ENCODE measurements at places on chromosomes 1 and 21.

- no peak for DNase-seq
These were observed 58.8 kb downstream of the CAPZB start for GRCh38 chr1:19426294-19427086.

- no peak for DNase-seq
These were observed 14.7 kb downstream of the TMCO1 start for GRCh38 chr1:165753934-165754333.

- DNase-seq = no peak
These were observed 83.9 kb upstream of the KCNE2 start for GRCh38 chr21:34279883-34280282.

DNA sequence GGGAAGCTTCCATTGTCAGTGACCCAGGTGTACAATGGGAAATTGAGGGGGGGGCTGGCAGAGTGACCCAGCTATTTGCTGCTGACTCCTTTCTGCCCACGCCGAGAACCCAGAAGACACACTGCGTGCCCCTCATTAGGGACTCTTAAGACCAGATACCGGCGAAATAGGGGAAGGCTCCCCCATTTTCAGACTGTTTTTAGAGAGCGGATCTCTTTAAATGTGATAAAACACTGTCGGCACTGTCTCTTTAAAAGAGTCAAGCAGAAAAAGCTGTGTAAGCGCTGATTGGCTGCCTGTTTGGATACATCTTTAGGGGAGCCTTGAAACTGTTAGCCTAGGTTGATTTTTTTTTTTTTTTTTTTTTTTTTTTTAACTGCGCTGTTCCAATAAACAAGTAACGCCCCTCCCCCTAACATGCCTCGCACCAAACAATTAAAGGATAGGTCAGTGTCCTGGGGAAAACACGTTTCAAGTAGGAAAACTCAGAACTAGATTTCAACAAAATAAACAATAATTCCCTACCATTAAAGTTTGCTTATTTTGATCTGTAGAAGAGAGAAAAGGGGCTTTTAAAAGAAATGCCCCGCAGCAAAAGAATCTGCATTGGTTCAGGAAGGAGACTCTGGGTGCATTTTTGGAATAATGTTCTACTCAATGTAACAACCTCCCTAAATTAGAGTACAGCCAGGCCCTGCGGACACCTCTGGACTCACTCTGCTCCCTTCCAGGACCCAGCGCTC lies 1.4 kb upstream of the SSBP3 start:
- DNase-seq = no peak

DNA sequence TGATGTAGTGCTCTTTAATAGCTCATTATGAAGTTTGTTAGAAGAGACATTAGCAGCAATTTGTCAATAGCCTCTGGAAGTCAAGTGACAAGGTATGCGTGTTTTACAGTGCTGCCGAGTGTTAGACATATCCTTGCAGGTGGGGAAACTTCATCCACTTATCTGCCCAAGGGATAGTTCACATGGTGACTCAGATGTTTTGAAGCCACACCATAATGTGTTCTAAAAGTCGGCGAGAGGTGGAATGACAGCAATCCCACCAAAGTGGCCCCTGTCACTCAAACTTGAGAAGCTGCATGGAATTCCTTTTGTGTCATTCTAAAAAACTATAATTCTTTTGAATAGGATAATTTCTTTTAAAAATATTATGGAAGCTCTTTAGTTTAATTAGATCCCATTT lies 98.1 kb downstream of the RUNX1 start:
- no peak for DNase-seq

DNA sequence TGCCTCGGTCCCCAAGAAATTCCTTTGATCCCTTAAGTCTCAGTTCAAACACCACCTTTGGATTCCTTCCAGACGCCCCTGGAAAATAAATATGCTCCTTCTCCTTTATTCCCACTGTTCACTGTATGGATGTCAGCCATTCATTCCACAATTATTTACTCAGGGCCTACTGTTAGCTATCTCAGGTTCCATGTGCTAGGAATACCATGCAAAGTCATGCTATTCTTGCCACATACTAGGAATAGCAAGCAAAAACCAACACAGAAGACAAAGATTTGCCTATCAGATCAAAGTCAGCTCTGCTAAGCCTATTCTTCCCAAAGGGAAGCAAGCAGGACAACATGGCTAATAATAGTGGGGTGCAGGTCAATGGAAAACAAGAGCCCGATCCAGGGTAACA lies 29.8 kb downstream of the TTC13 start:
- DNase-seq = no peak

GRCh38 chr1:29011775-29012174 lies 97.4 kb downstream of the EPB41 start:
- no peak for DNase-seq

DNA sequence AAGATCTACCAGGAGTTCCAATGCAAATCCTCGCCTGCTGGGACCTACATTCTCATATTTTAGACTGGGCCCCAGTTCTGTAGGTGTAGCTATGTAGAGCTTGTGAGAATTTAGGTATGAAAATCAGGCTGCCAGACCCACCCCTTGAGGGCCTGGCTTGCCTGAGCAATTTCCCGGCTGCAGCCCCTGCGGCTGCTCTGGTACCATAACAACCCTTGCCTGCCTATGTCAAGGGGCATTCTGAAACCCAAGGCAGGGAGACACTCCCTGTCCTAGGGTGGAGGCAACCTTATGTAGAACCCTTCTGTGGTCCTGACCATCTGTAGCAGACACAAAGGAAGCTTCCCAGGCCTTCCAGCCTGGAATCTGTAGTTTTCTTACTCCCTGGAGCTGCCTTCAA lies 28.4 kb downstream of the VTCN1 start:
- DNase-seq = no peak

DNA sequence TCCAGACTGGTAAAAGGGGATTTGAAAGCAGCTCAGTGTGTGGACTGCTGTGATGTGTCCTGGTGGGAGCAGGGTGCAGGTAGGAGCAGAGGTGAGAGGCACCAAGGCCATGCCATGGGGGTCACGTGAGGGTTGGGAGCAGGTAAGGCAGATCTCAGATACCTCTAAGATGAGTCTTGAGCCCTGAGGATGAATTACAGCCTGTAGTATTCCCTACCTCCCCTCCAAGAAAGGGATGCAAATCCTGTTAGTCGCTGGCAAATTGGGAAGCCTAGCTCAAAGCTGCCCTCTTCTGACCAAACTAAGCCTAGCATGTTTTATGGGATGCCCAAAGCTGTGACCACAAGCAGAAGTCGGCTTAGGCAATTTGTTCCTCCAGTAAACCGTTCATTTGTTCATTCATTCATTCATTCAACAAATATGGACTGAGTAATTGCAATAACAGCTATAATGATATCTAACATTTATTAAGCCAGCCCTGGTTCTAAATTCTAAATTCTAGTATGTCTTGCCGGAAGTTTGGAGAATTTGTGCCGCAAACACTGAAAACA lies 3.9 kb upstream of the NUAK2 start:
- DNase-seq = no peak

- no peak for DNase-seq
These were observed at the start of gene HPCA for GRCh38 chr1:32886004-32886827. Gene HPCA, plus strand, starts transcription at chr1:32886491. Its CDS starts 2,408 bp downstream, at chr1:32888899.

DNA sequence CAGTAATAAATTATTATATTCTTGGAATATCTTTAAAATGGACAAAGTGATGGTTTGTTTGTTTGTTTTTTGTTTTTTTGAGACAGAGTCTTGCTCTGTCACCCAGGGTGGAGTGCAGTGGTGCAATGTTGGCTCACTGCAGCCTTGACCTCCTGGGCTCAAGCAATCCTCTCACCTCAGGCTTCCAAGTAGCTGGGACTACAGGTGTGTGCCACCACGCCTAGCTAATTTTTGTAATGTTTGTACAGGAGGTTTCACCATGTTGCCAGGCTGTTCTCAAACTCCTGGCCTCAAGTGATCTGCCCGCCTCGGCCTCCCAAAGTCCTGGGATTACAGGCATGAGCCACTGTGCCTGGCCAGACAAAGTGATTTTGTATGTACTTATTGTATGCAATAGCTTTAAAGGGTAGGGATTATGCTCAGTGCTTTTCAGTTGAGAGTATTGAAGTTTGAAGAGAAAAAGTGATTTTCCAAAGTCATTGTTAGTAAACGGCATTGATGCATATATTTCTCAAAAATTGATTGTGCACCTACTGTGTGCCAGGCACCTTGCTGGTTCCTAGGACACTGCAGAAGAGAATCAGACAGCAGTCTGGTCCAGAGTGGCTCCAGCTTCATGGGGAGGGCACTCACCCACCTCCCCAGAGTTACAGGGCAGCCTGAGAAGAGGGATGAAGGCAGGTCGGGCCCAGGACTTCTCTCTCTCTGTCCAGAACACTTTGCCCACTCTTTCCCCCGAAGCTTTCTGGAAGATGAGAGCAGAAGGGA lies 34.2 kb upstream of the TTC22 start:
- no peak for DNase-seq

GRCh38 chr1:6948861-6949260 lies 163.6 kb downstream of the CAMTA1 start:
- no peak for DNase-seq

DNA sequence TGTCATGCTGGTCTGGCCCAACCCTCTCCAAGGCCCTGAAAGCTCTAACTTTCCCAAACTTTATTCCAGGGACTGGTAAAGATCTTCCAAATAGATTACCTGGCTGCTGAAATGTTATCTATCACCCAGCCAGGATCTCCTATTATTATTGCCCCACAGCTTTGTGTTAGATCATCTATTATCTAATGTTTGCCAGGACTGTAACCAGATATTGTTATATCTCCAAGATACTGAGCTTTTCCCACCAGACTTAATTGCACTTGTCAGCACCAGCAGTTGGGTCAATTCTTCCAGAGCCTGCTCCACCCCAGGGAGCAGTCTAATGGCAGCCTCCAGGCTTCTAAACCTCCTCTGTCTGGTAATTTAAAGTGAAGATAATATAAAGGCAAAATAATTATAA lies 59.1 kb downstream of the PRDX6 start:
- DNase-seq = no peak

GRCh38 chr1:151158751-151159251 lies 2.4 kb downstream of the TNFAIP8L2 start:
- no peak for DNase-seq

- DNase-seq = no peak
These were observed 844.9 kb downstream of the KCNT2 start for GRCh38 chr1:195763146-195763906.

DNA sequence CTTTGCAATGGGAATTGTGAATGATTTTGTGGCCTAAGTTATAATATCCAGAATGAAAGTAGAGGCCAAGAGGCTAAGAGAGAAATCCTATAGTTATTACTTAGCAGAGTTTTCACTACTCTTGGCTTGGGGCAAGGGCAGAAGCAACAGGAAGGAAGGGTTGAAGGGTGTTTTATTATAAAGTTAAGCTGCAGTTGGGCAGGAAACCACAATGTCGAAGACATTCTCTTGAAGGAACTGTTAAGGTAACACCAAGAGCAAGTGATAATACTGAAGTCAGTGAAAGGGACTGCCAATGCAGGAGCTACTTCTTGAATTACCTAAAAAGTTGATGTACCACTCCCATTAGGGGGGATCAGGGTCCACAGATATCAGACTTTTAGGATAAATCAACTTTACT lies 8.3 kb downstream of the XCL2 start:
- DNase-seq = no peak

- no peak for DNase-seq
These were observed 55.9 kb downstream of the NEK7 start for GRCh38 chr1:198212675-198213074.

DNA sequence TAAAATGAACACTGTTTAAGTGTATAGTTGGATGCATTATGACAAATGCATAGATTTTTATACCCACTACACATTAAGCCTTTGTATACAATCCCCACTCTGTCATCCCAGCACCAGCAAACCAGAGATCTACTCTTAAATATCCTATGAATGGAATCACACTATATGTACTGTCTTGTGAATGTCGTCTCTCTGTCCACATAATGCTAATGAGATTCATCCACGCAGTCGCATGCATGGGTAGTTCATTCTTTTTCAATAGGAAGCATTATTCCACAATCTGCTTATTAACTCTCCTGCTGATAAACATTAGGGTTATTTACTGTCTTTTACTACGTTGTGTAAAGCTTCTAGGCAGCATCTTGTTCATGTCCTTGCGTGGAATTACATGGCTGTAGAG lies 892.3 kb downstream of the LTN1 start:
- DNase-seq = no peak

- no peak for DNase-seq
These were observed 101.5 kb downstream of the ATP1B1 start for GRCh38 chr1:169207797-169208520.

- no peak for DNase-seq
These were observed 20.5 kb downstream of the ADSS2 start for GRCh38 chr1:244431166-244431565.

- no peak for DNase-seq
These were observed 125.9 kb downstream of the DMRTB1 start for GRCh38 chr1:53585129-53585528.

DNA sequence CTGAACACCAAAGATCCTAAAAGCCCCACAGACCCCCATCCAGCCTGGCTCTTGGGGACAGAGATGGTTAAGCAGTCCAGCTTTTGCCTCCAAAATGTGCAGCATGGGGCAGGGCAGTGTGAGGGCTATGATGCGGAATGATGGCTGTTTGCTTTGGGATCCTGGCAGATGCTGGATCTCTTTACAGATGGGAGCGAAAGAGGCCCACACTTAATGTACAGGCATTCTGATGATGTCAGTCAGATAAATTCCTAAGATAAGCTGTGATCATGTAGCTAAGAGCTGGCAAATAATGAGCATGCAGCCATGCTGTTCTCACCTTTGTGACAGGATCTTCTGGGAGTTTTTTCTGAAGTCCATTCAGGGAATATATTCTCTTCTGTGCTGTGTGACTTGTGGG lies 17.6 kb upstream of the KCNQ4 start:
- DNase-seq = no peak

DNA sequence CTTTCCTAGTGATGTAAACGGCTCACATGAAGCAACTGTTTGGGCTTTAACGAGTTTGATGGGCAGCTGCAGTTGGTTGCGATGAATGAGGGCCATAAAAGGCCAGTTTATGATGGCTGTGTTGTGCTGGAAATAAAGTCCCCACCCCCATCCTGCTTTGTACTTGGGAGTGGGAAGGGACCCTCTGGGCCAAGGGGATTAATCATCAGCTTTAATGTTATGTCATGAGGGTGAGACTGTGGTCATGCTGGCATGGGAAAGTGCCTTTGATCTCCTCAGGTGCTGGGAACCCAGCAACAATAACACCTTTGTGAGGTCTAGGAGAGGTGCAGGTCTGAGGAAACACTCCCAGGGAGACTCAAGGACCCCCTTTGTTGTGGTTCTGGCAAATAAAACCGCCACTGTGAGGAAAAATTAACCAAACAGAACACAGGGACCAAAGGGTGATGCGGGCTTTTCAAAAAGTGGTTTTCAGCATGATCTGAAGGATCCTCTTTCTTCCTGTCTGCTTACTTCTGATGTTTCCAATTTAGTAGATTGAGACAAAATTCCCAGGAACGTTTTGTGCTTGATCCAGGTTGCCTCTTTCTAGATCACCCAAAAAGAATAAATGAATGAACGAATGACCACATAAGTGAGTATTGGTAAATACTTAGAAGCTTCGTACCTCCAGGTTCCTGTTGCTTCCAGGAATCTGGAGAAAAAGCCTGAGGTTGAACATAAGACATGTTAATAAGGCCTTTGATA lies 257.8 kb upstream of the HOOK1 start:
- no peak for DNase-seq

DNA sequence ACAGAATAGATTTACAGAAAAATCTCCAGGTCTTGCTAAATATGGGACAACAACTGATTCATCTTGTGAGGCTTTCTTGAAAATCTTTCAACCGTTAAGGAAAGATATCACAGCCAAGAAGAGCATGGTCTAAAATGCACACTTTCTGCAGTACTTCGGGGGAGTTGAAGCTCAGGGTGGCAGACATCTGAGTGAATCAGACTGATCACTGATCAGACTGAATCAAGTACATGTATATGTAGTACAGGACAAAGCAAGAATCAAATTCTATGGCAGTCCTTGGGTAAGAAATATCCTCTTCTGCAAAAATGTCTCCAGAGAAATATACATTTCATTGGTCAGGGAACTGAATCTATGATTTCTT lies 212.4 kb upstream of the SPAG17 start:
- no peak for DNase-seq
